ENCODE measurements at places on chromosomes 5 and 9. TPM values are rescaled to one million over a fixed set of nuclear protein-coding genes. Genes with fewer than 3 reads are reported as not detected.

Gene CDC37L1
- total RNA-seq, result 11.5 TPM

Gene CDKN2B
- total RNA-seq, result not detected

Gene EIF4E1B
- total RNA-seq, result not detected

Gene C9orf43
- 0.59 TPM for total RNA-seq

Gene DCTN4
- total RNA-seq, result 16.6 TPM

Gene SEC24A
- total RNA-seq, result 13.2 TPM

Gene PCDHB11
- total RNA-seq, result 0.11 TPM

Gene CREB3
- 63.4 TPM for total RNA-seq

Gene LCN15
- total RNA-seq, result not detected

Gene ENTREP1
- total RNA-seq, result 0.54 TPM

Gene PTGR1
- total RNA-seq, result 336 TPM

Gene HTR4
- total RNA-seq, result not detected

Gene AK1
- 83.4 TPM for total RNA-seq

Gene TAF1L
- not detected for total RNA-seq

Gene TMEM215
- 0.03 TPM for total RNA-seq

Gene HCN1
- total RNA-seq, result not detected

Gene SKP1
- 626 TPM for total RNA-seq

Gene PTGES
- 205 TPM for total RNA-seq

Gene CD72
- 0.13 TPM for total RNA-seq

Gene NR2F1-AS1
- total RNA-seq, result 4.3 TPM

Gene KCNN2
- total RNA-seq, result 0.17 TPM

Gene TNFSF8
- total RNA-seq, result not detected

Gene ENTPD2
- 2.1 TPM for total RNA-seq

Gene FBXO4
- 8.1 TPM for total RNA-seq

Gene RABEPK
- 45.4 TPM for total RNA-seq

Gene IGFBPL1
- 2.3 TPM for total RNA-seq

Gene LECT2
- not detected for total RNA-seq

Gene F2RL2
- 3.7 TPM for total RNA-seq

Gene ADRA1B
- total RNA-seq, result 16.4 TPM

Gene GFI1B
- total RNA-seq, result not detected

Gene LSM11
- total RNA-seq, result 3.3 TPM

Gene TMC1
- total RNA-seq, result 0.13 TPM

Gene OSMR
- total RNA-seq, result 51.6 TPM

Gene PLPPR1
- not detected for total RNA-seq

Gene RGS3
- 24.5 TPM for total RNA-seq

Gene HBEGF
- total RNA-seq, result 5.7 TPM

Gene TMEM174
- not detected for total RNA-seq

Gene SPINK4
- not detected for total RNA-seq

Gene ARSI
- total RNA-seq, result 28.6 TPM

Gene ZNF169
- 1.6 TPM for total RNA-seq

Gene PIP5K1B
- total RNA-seq, result not detected

Gene OBP2B
- not detected for total RNA-seq

Gene TPPP
- total RNA-seq, result 5.5 TPM

Gene PCDHAC1
- 3.0 TPM for total RNA-seq

Gene NAIF1
- 4.5 TPM for total RNA-seq

Gene RPL35
- 3,328 TPM for total RNA-seq

Gene PRLR
- total RNA-seq, result 0.19 TPM

Measured in A549 treated with GW870086 at 1 μM for 4 hours (cell line).